Activated CD4-positive, alpha-beta T cell treated with anti-CD3 and anti-CD28 coated beads, Interleukin-2, amount 50 U/mL, for 16 hours (primary cell): ENCODE measurements at places on chromosomes 4 and X.

DNA sequence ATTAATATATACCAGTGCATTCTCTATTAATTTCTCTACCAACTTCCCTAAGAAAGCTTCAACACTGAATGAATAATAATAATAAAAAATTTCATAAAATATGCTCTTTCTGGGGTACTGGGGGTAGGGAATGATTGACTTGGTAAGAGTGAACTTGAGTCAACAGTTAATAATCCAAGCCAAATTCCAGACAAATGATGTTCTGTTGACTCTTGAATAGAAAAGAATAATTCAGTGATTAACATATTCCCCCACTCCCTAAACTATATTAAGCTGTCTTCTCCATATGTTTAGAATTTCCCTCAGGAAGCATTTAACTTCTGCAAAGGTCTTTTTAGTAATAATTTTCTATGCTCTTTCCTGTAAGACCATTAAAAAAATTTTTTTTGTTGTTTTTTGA, 12.3 kb downstream of the PGRMC2 start:
- no peak for DNase-seq

GRCh38 chr4:14404730-14405129, 597.6 kb upstream of the CPEB2 start:
- no peak for DNase-seq

DNA sequence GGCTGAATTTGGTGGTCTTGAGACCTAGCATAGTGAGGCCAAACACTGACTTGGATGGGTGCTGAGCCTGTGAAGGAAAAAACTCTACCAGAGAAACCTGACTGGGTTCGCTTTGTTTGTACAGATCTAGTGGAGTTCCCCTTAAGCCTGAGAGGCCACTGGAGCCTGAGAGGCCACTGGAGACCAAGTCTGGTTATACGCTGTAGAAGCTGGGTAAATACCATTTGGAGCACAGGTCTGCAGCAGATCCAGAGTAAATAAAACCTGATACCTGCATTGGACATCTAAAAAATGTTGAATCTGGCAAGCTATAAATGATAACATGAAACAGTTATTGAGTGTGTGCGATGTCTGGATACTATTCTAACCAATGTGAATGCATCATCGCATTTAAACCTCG, 104.3 kb upstream of the IGSF1 start:
- DNase-seq, result no peak

GRCh38 chr4:114653675-114654074, 55.1 kb downstream of the UGT8 start:
- no peak for DNase-seq

DNA sequence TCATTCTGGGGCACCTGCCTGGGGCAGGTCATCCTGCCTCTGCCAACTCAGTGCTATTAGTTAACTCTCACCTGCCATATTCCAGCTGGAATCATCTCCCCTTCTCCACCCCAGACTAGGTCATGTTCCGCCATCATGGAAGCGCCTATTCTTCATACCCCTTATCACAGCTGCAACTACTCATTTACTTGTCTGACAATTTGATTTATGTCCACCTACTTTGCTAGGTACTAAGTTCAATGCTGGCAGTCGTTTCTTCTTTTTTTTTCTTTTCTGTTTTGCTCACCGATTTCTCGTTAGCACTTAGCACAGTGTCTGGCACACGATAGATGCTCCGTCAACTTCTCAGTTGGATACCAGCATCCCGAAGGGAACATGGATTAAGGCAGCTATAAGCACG, 1.1 kb upstream of the FMR1 start:
- DNase-seq, result no peak

GRCh38 chrX:11724122-11725017, 33.7 kb upstream of the MSL3 start:
- peak; percentile 43 for DNase-seq

- no peak for DNase-seq
These were observed 4.7 kb downstream of the PTTG2 start for GRCh38 chr4:37964734-37965457.

GRCh38 chrX:21412883-21413282, 38.7 kb downstream of the CNKSR2 start:
- no peak for DNase-seq

DNA sequence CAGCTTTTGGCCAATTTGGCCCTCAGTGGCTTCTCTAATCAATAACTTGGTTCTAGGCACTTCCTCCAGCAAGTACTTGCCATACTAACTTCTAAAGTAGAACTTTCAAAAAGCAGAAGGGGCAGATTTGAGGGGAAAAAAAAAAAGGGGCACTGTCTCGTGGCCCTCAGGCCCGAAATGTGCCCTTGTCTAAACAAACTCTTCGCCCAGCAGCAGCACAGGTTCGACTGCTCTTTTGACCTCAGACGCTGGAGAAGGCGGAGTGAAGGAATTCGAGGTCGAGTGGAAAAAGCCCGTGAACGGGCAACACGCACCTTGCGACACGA, 775 bp downstream of the GRPEL1 start:
- DNase-seq, result no peak

DNA sequence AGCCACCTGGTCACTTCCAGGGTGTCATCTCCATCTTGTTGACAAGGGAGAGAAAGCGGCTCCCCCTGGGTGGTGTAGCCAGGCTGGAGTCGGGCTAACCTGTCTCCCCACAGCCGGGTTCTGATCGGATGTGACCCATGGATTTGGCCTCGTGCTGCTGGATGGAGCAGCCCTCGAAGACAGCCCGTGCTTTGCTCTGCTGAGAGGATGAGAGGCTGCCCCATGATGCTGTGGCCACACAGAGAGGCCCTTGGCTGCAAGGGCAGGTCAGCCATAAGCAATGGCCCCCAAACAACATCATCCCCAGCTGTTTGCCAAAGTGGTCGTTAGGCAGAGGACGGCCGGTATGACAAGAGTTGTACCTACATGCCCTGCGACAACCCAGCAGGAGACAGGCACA, 106.6 kb downstream of the HMX1 start:
- no peak for DNase-seq

GRCh38 chr4:56259655-56260054, 127.6 kb downstream of the AASDH start:
- DNase-seq, result no peak

- no peak for DNase-seq
These were observed 138.9 kb upstream of the LNX1 start for GRCh38 chr4:53730031-53730805.

DNA sequence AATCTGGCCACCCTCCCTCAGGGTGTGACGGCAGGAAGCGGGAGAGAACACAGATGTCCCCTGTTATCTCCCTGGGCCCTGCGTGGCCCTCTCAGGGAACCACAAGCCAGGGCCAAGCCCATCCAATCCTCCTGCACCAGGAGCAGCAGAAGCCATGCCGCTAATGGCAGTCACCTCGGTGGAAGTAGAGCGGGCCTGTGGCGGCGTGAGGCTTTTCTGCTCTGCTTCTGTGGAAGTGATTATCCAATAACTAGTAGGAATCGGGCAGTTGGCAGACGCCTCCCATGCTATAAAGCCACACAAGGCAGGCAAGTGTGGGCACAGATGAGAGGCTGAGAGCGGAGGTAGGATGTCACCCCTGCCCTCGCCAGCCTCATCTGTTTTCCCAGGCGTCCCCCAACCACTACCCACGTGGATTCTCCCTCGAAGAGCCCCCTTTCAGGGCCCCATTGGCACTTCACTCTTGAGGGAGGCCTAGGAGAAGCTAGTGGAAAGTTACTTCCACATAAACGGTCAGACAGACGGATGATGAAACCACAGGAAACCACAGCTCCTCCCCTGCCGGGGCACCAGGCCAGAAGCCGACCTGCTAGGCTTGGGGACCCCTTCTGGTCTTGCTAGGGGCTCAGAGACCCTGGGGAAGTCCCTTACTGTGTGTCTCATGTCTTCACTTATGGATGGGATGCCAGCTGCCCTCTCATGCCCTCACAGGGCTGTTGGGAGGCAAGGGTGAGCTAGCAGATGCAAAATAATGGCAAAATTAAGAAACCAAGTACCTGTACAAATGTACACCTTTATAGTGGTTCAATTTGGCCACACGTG, 18.8 kb upstream of the TMSB4X start:
- peak; percentile 87 for DNase-seq

DNA sequence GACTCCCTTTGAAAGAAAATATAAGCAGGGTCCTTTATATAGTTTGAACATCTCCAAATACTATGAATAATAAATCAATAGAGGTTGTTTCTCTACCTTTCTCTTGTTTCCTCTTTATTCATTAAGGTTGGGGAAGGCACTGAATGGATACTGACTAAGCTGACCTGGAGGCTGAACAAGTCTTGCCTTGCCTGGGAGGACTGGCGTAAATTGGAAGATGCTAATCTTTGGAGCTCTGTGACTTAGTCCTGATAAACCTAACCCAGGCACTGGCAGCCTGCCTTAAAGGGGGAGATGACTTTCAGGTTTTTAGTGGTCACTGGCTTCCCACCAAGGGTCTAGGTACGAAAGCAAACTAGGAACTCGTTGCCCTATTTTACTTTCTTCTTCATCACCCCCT, 10.5 kb downstream of the CCDC160 start:
- no peak for DNase-seq

- peak; percentile 55 for DNase-seq
These were observed 89.6 kb upstream of the MAD2L1 start for GRCh38 chr4:120156120-120156718.

DNA sequence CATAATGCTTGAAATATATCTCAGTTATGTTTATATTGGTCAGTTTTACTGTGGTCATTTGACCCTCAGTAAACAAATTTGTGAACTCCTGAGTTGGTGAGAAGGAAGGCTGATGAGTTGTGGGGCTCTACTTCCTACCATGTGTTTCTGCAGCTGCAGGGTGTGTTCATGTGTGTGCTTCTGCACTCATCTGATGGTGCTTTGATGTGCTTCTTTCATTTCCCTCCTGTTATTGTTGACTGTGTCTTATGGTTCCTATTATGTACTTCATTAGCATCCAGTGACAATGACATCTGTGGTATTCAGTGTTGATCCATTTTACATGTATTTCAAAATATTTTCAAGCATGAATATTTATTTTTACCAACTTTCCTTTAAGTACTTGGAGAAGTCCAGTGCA, 46.5 kb downstream of the XAGE2 start:
- DNase-seq, result no peak

GRCh38 chr4:94036964-94037363, 170.7 kb upstream of the SMARCAD1 start:
- DNase-seq, result no peak

DNA sequence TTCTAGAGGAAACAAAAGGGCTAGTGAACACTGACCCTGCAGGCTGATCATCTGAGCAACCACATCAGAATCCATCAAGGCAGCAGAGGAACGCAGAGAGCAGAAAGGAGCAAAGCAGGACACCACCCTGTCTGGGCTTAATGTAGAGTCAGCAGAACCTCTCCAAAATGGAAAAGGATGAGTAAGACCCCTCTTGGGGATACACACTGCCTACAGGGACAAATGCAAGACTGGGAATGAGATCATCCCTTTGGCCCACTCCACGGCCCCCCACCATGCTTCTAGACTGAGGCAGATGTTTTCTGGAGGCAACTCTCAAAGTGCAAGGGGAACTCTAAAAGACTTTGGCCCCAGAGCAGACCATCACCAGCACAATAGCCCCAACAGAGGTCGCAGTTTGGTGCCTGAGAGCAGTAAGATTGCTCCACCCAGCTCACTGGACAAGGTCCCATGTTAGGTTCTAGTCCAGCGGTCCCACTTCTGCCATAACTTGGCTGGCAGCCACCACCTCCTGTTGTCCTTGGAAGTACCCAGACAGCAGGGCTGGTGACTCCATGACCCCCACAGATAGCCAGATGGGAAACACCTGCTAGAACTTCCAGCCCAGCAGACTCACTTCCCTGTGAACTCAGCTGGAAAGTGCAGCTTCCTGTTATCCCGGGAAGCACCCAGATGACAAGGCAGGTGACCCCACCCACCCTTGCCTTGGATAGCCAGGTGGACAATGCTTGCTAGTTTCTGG, 372.7 kb downstream of the INPP4B start:
- no peak for DNase-seq

DNA sequence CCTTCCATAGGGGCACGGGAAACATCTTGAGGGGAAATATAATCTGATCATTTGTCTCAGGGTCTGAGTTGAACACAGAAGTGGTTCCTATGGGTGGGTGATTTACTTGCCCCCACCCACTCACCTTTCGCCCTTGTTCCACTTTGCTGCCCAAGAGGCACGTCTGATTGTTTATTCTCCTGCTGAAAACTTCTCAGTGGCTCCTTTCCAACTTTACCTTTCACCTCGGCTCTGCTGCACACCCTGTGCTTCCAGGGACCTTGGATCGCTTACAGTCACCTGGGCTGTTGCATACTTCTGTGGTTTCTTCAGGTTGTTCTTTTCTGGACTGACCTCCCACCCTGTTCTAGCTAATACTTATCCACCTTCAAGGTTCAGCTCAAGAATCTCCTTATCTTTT, 213.4 kb upstream of the JADE1 start:
- DNase-seq, result no peak
